ENCODE measurements at places on chromosomes 5 and 9. TPM values are rescaled to one million over a fixed set of nuclear protein-coding genes. Genes with fewer than 3 reads are reported as not detected.

HTR1A gene
- not detected for total RNA-seq

TEK gene
- total RNA-seq, result 1.0 TPM

COL5A1 gene
- 18.6 TPM for total RNA-seq

STOM gene
- total RNA-seq, result 9.9 TPM

ESM1 gene
- not detected for total RNA-seq

ADGRV1 gene
- 43.4 TPM for total RNA-seq

IFNA21 gene
- not detected for total RNA-seq

NRARP gene
- 31.7 TPM for total RNA-seq

CDKN2B gene
- total RNA-seq, result not detected

SH3RF2 gene
- 1.0 TPM for total RNA-seq

ARHGAP26 gene
- total RNA-seq, result 5.5 TPM

TPPP gene
- 2.7 TPM for total RNA-seq

CDH12 gene
- not detected for total RNA-seq

DNA sequence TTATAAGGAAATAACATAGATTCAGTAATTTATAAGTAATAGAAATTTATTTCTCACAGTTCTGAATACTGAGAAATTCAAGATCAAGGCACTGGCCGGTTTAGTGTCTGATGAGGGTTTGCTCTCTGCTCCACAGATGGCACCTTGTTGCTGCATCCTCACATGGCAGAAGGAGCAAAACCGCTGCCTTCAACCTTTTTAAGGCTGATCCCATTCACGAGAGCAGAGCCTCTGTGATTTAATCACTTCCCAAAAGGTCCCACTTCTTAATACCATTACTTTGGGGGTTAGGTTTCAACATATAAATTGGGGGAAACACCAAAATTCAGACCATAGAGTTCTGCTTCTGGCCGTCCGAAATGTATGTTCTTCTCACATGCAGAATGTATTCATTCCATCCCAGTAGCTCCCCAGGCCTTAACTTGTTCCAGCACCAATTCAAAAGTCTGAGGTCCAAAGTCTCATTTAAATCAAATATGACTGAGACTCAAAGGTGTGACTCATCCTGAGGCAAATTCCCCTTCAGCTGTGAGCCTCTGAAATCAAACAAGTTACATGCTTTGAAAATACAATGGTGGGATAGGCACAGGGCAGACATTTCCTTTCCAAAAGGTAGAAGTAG is 30.6 kb downstream of the BAAT start:
- no peak for DNase-seq

DNA sequence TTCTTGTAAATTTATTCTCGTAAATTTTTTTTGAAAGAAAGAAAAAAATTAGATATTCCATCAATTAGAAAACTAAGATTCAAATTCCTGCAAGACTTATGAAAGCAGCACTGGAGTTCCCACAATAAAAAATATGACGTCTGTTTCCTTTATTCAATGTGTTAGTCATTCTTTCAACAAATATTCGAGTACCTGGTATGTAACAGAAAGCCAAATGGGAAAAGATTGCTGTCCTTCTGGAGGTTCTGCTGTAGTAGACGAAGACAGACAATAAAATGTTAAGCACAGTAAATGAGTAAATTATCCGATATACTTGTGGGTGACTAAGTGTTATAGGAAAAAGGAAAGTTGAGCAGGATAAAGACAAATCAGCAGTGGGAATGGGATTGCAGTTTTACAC is 92.2 kb downstream of the ADAMTSL1 start:
- no peak for DNase-seq

DNA sequence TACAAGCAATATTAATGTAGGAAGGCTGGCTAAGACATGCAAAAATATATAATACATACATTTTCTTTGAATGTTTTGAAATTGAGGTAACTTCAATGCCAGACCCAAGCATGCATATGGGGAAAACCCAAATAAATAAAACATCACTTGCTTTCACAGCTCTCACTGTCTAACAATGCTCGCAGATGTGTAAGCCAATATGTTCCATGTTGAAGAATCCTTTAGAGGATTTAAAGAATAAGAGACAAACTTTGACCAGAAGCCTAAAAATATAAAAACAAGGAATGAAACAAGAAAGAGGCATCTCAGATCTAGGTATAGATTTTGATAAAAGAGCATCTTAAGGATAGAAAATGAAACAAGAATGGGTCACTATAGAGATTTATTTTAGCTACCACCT is 354.2 kb downstream of the CDH10 start:
- no peak for DNase-seq

- DNase-seq, result no peak
These were observed 82.3 kb downstream of the PTCD2 start for GRCh38 chr5:72402381-72402890.

- no peak for DNase-seq
These were observed 17.6 kb upstream of the CSF1R start for GRCh38 chr5:150103678-150104549.

GRCh38 chr9:92763721-92764380 is 782 bp downstream of the BICD2 start:
- DNase-seq, result peak; percentile 34

DNA sequence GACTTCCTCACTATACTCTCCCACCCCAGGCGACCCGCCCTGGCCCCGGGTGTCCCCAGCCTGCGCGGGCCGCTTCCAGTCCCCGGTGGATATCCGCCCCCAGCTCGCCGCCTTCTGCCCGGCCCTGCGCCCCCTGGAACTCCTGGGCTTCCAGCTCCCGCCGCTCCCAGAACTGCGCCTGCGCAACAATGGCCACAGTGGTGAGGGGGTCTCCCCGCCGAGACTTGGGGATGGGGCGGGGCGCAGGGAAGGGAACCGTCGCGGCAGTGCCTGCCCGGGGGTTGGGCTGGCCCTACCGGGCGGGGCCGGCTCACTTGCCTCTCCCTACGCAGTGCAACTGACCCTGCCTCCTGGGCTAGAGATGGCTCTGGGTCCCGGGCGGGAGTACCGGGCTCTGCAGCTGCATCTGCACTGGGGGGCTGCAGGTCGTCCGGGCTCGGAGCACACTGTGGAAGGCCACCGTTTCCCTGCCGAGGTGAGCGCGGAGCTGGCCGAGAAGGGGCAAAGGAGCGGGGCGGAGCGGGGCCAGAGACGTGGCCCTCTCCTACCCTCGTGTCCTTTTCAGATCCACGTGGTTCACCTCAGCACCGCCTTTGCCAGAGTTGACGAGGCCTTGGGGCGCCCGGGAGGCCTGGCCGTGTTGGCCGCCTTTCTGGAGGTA is 2.1 kb downstream of the CA9 start:
- DNase-seq, result peak; percentile 90

DNA sequence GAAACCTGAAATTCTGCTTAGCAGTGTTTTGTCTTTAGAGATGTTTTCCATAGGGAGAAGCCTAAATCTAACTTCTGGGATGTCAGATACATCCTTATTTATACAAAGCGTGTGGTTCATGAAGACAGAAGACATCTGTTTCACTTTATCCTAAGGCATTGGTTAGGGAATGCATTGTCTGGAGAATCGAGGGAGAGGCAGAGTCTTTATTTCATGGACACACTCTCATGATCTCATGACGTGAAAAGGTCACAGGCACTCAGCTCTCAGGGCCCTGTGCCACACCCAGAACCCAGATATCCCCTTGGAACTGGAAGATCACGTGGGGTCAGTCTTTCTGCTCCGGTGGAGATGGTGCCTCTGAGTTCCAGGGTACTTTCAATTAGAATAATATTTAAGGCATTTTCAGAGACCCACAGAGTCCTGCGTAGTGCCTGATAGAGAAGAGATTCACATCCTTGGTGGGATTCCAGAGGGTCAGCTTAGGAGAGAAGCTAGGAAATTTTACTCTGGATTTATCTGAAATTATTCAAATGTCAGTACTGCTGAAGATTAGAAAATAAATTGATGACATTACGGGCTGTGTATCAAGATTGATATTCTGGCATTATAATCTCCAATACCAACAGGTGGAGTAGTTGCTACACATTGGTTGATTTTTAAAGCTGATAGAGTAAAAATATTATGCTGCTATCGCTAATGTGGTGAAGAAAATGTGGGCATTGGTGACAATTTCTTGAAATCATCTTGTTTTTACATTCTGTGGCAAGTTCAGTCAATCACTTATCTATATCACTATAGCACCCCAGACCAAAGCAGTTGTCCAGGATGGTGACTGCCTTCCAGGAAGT is 378.3 kb downstream of the MTRR start:
- DNase-seq, result no peak

GRCh38 chr5:78720227-78720985 is 71.8 kb upstream of the LHFPL2 start:
- DNase-seq, result no peak

- DNase-seq, result no peak
These were observed 215.4 kb downstream of the NR3C1 start for GRCh38 chr5:143188083-143188482.

DNA sequence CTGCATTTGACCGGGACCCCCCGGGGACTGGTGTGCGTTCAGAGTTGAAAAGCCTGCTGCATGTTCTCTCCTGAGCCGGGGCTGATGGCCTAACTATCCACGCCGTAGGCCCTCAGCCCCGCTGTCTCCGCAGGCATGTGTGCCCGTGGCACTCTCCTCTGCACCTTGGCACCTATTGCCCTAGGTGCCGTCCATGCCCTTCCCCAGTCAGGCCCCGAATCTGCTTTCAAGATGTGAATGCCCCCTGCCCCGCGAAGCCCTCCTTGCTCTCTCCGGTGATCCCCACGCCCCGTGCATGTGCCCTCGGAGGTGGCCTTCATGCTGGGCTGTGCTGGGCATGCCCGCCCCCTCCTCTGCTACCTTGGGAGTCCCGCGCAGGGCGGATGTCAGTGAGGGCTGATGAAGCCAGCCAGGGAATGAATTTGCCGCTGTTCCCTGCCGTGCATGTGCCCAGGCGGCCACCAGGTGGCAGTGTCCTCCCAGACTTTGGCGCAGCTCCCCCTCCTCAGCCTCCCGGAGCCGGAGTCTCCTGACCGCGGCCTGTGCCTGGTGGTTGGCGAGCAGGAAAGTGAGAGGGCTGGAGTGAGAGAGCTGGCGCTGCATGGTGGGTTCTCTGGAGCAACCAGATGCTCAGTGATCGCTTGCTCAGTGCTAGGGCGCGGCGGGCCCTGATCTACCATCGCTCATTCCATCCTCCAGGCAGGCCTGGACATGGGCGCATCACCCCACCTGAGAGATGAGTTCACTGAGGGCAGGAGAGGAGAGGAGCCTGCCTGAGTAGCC is 112.9 kb upstream of the LMX1B start:
- peak; percentile 88 for DNase-seq

- DNase-seq, result no peak
These were observed 36.0 kb upstream of the FUBP3 start for GRCh38 chr9:130543368-130543767.

GRCh38 chr5:42991404-42992087 is 48.6 kb downstream of the ANXA2R start:
- DNase-seq, result no peak

- DNase-seq, result no peak
These were observed 68.1 kb upstream of the GRAMD2B start for GRCh38 chr5:126354858-126355731.

DNA sequence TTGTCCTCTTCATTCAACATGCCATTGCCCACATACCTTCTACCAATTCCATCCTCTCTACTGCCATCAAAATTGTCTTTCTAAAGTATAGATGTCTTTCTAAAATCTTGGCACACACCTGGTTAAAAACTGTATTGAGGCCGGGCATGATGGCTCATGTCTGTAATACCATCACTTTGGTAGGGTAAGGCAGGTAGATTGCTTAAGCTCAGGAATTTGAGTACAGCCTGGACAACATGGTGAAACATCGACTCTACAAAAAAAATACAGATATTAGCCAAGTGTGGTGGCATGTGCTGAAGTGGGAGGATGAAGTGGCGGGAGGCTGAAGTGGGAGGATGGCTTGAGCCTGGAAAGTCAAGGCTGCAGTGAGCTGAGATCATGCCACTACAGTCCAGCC is 412.1 kb downstream of the TMEM38B start:
- DNase-seq, result no peak

- DNase-seq, result peak; percentile 85
These were observed 9.0 kb downstream of the RGS14 start for GRCh38 chr5:177366528-177367322.

- DNase-seq, result no peak
These were observed 315.6 kb downstream of the PRR16 start for GRCh38 chr5:120779674-120780073.

GRCh38 chr5:135147294-135148090 is 113.5 kb upstream of the PITX1 start:
- no peak for DNase-seq

DNA sequence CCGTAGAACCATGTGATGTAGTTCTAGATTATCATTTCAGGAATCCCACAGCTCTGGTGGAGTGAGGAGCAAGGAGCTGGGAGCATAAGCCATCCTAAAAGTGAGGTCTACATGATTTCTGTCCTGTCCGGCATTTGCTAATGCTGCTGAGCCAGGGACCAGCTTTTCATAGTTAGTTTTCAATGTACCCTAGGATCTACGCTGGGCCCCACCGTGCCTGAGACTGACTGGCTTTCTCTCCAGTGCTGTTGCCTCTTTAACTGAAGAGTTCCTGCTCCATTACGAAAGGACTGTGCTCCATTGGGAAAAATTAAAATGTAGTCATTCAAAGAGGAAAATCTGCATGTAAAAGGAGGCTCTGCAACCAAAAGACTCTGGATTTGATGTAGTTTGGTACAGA is 634.8 kb downstream of the DMRTA1 start:
- no peak for DNase-seq

DNA sequence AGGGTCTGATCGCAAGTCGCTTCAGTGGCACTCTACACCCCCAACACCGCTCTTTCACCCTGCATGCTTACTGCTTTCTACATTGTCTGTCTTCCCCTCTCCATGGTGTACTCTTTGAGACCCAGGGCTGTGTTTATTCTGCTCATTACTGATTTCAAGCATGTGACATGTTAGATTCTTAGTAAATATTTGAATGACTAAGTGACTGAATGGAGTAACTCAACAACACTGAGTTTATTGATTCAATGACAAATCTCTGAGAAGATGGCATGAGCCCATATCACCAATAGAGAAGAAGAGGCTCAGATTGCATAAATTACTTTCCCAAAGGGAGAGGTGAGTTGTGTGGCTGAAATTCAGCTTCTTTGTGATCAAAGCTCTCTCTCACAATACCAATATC is 89.7 kb upstream of the OSMR start:
- no peak for DNase-seq

- no peak for DNase-seq
These were observed 21.3 kb upstream of the SERINC5 start for GRCh38 chr5:80277191-80277590.

GRCh38 chr5:165576678-165577275 is 2071.4 kb downstream of the MAT2B start:
- DNase-seq, result no peak

- DNase-seq, result no peak
These were observed 20.7 kb upstream of the CTSV start for GRCh38 chr9:97059626-97060025.
